GM03348 (cell line): ENCODE measurements at places on chromosomes 2 and 18.

- DNase-seq = no peak
Measured at GRCh38 chr2:230981704-230982103, 14.2 kb upstream of the SPATA3 start.

DNA sequence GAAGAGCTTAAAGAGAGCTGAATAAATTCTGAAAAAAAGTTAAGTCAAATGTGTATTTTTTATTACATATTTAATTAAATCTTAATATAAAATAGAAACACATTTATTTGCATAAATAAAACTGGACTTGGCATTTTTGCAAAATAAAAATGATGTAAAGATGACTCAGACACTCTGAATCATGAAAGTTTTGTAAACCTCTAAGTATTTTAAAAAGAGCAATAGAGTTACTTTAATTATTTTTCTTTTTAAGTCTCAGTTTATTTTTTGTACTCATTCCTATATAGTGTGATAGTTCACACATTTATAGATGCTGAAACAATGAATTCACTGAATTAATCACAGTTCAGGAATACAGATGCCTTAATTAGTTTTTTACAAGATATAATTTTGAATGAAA is 109.9 kb upstream of the DTNA start:
- DNase-seq = peak; percentile 12

DNA sequence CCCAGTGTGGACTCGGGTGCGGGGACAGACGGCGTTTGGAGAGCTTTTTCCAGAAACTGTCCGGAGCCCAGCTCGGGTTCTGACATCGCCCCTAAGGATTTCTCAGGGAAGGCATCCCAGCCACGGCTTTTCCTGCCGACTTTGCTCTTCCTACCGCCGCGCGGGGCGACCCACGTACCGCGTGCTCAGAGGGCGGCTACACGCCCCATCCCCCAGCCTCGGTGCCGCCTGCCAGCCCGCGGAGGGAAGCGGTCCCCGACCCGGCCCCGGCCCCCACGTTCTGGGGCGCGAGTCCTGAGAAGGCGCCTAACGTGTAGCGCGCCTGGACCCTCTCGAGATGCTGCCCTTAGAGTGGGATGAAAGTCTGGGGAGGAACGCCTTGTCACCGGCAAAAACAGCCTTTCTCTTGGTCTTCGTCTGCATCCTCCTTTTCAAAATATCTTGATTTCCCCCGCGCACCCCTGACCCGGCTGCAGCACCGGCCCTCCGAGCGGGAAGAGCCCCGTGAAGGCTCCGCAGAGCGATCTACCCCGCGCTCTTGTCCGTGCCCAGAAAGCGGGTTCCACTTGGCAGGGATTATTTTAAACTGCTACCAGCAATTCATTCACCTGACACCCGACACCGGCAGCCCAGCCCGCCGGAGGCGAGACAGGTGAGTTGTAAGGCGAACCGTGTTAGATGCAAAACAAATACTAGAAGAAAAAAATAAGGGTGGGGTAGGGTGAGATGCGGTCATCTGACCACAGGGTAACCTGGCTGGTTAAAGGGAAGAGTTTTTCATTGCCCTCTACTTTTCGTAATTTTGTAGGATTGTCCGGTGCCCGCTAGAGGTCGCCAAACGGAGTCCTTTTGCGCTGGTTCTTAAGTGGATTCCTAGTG is 812 bp upstream of the KCNG3 start:
- peak; percentile 76 for DNase-seq

GRCh38 chr2:23350041-23350791 is 34.8 kb upstream of the KLHL29 start:
- DNase-seq = no peak

GRCh38 chr2:238449909-238450417 is 23.2 kb downstream of the ASB1 start:
- DNase-seq = peak; percentile 73

GRCh38 chr2:26732446-26732845 is 31.6 kb upstream of the SLC35F6 start:
- no peak for DNase-seq

- peak; percentile 79 for DNase-seq
Measured at GRCh38 chr2:28643911-28644334, 107.7 kb upstream of the PPP1CB start.

GRCh38 chr2:70646420-70646818 is 92.8 kb upstream of the TGFA start:
- no peak for DNase-seq

GRCh38 chr18:49738721-49739120 is 74.6 kb downstream of the ACAA2 start:
- no peak for DNase-seq

GRCh38 chr18:69998523-69998987 is 50.9 kb upstream of the CD226 start:
- no peak for DNase-seq

GRCh38 chr18:67035026-67035425 is 431.1 kb upstream of the CDH19 start:
- no peak for DNase-seq

- DNase-seq = no peak
Measured at GRCh38 chr18:23870676-23871380, 143.7 kb upstream of the TTC39C start.

- peak; percentile 82 for DNase-seq
Measured at GRCh38 chr2:38274286-38275276, 102.5 kb downstream of the ATL2 start.

DNA sequence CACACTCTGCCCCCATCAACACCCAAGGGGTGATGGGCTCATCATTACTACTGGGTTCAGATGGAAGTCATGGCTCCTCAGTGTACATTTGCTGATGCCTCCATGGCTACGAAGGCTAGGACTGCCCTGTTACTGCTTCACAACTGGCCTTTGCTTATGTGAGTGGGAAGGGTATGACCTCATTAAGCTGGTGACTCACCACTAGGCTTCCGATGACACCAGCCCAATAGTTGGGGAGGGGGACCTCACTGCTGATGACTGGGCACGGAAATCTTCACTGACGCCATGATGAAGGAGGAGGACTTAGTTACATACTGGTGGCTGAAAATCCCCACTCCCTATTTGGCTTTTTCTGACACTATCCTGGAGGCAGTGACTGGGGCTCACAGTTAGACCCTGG is 263.2 kb downstream of the CMPK2 start:
- no peak for DNase-seq

DNA sequence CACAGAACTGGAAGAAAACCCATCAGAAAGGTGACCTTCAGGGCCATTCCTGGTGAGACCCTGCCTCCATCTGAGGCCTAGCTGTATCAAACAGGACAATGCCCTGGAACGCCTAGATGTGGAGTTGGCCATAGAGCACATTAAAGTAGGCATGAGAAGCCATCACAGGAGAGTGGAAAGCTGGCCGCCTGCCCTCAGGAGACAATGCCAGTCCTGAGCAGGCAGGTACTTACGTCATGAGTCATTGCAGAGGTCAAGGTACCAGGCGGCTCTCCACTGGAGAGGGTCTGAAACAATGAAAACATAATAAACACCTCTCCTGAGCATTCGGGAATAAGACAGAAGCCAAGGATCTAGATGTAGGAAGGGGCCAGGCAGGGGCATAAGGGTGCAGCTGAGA is 68.6 kb downstream of the CCDC93 start:
- no peak for DNase-seq

GRCh38 chr2:20175267-20175666 is 49.7 kb downstream of the SDC1 start:
- DNase-seq = no peak

- DNase-seq = peak; percentile 21
Measured at GRCh38 chr2:197215748-197216360, 94.7 kb downstream of the ANKRD44 start.

DNA sequence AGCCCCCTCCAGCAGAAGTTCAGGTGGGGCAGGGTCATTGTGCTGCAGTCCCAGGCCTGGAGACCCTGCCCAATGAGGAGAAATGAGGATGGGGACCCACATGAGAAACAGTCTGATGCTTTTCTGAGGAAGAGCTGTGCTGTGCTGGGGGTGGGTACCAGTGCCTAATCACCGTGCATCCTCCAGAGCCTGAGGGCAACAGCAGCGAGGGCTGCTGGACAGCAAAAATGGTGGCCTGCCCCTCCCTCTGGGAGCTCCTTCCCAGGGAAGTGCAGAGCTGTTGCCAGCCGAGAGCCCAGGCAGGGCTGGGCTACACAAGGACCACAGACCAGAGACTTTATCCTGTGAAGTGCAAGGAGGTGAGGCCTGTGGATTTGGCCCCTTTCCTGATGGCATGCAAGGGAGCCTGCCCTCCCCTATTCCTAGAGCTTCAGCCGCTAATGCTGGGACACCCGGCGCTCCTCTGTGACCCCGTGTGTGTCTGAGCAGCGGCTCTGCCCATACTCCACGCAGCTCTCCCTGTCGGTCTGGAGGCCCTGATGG is 134.8 kb downstream of the DSEL start:
- no peak for DNase-seq

DNA sequence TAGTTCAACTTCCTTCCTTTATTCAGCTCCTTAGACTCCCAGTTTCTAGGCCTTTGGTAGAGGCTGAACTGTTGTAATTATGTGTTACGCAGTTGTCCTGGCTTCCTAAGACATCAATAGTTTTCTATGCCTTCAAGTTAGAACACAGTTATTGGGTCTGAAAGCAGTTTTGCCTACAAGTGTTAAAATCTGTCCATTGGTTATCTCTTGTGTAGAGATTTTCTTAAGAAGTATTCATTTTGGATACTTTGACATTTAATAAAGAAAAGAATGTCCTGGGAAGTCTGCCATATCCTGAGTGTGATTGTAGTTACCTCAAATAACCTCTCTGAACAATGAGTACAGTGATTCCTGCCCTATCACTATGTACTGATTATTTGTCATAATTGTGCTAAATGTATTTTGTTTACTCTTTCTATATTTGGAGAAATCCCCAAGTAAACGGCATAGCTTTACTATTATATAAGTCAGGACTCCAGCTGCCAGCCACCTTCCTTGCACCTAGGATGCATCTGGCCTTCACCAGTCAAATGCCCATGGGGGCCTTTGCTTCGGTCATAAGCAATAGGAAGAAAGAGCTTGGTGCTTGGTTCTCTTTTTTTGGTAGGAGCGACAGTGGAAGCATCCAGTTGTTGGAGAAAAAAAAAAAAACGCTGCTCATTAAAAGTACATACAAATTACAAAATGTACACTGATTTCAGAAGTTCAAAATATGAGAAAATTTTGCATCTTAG is 449.5 kb upstream of the PKDCC start:
- DNase-seq = no peak

DNA sequence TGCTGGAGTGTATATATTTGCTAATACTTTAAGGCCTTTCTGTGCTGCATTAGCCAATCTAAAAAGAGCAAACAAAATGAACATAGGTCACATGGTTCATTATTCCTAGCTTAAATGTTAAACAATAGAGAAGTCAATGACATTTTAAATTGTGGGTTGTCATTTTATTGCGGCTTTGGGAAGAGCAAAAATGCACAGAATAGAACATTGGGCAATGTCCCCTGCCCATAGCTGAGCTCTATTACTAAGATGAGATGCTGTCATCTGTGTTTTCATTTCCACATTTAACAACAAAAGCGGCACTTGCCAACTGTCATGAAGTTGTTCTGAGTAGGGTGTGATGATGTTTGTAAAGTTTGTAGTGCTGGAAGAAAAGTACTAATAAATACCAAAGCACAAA is 3.2 kb upstream of the VAPA start:
- DNase-seq = no peak

DNA sequence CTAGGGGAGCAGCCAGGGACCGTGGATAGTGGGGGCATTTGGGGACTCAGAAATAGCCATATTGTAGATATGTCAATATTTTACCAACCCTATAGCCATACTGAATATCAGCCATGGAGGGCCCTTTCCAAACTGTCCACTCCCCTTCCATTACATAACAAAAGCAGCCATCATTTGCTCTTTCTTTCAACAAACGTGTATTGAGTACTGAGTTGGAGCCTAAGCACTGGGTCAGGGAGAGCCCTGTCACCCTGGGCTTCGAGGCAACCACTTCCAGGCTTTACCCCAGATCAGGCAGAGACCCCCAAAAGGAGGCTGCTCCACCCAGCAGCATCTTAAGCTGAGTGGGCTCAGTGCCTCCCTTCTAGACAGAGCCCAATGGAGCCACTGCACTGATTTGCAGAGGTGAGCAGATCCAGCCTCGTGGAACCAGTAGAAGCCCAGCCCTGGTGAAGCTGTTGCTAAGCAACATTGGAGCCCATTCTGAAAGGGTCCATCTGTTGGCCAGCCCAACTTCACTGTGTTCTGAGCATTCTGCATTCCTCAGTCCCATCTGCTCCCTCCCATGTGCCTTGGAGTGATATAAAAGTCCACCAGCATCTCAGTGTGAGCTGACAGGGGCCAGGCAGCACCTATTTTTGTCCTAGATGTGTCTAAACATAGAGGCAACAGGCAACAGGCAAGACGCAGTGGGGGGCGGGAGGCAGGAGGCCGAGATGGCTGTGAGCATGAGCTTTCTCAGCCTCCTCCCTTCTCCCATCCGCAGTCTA is 112.1 kb downstream of the PLB1 start:
- DNase-seq = no peak

GRCh38 chr18:7872569-7872968 is 305.5 kb downstream of the PTPRM start:
- peak; percentile 50 for DNase-seq

DNA sequence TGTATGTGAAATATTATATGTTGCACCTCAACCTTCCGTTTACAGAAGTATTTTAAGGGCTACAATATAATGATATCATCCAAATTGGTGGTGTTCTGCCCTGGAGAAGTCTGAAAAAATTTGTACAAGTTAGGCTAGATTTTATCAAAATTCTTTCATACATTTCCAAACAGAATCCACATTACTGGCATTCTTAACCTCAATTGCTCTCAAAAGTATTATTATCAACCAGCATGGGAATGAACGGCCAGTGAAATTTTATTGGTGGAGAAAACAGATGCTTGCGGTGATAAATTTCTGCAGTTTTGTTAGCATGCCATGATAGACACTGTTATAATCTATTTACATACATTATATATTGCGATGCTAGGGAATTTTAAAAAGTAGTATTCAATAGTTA is 88.3 kb upstream of the TFPI start:
- no peak for DNase-seq

GRCh38 chr2:6865346-6866274 is at the start of gene CMPK2:
Gene CMPK2, minus strand, starts transcription at chr2:6865907. Its CDS starts 211 bp downstream, at chr2:6865696.
- DNase-seq = peak; percentile 81

- no peak for DNase-seq
Measured at GRCh38 chr2:28915939-28916338, 21.5 kb downstream of the WDR43 start.

- DNase-seq = no peak
Measured at GRCh38 chr2:96962567-96963203, 23.7 kb downstream of the FAM178B start.

DNA sequence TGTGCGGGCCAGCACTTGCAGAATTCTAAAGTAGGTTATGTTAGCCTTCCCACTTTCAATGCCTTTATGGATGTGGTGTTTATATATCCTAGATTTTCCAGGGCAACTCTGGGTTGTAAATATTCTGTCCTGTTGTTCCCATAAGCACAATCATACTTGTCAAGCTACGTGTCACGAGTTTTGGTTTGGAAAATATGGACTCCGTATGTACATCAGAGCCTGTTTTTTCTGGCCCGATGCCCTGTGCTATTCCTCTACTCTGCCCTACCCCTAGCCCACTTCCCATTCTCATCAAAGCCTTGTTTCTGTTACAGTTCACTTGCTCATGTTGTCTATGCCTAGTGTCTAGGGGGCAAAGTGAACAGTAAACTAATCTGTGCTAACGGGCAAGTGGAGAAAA is 27.0 kb upstream of the ZEB2 start:
- DNase-seq = no peak
